ENCODE measurements at places on chromosomes 16 and 17.

GRCh38 chr16:24670623-24671454 is 58.6 kb upstream of the TNRC6A start:
- DNase-seq, result peak; percentile 88

DNA sequence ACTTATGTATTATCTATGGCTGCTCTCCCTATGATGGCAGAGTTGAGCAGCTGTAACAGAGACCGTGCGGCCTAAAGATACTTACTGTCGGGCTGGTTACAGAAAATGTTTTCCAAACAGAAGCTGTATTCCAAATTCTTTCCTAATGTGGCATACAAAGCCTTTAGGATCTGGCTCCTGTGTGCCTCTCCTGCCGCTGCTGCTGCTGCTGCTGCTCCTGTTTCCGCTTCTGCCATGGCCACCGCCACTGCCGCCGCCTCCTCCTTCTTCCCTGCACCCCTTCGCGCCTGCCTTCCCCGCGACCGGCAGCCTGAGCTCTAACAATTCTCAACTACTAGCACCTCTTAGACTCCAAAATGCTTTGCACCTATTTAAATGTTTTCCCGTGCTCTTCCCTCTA is 263.9 kb upstream of the TBX2 start:
- no peak for DNase-seq

GRCh38 chr17:16435925-16436886 is 20.8 kb downstream of the TRPV2 start:
- no peak for DNase-seq

DNA sequence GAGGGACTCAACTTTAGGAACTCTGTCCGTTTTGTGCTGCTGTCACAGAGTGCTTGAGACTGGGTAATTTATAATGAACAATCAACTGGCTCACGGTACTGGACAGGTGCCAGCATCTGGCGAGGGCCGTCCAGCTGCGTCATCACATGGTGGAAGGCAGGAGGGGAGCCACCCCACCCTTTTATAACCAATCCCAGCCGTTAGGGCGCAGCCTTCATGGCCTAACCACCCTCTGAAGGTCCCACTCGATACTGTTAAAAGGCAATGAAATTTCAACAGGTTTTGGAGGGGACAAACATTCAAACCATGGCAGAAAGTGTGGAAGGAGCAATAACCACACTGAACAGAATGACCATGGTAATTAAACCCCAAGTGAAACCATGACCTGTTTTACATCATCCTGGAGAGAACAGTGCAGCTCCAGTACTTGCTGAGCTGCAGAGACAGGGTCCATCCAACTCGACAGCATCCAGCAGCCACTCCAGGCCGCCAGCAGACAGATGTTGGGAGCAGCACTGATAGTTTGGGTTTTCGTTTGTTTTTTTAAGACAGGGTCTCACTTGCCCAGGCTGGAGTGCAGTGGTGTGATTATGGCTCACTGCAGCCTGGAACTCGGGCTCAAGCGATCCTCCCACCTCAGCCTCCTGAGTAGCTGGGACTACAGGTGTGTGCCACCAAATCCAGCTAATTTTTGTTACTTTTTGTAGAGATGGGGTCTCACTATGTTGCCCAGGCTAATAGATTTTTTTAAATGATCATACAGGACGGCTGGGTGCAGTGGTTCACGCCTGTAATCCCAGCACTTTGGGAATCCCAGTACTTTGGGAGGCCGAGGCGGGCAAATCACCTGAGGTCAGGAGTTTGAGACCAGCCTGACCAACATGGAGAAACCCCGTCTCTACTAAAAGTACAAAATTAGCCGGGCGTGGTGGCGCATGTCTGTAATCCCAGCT is 11.0 kb downstream of the CHMP6 start:
- peak; percentile 65 for DNase-seq

DNA sequence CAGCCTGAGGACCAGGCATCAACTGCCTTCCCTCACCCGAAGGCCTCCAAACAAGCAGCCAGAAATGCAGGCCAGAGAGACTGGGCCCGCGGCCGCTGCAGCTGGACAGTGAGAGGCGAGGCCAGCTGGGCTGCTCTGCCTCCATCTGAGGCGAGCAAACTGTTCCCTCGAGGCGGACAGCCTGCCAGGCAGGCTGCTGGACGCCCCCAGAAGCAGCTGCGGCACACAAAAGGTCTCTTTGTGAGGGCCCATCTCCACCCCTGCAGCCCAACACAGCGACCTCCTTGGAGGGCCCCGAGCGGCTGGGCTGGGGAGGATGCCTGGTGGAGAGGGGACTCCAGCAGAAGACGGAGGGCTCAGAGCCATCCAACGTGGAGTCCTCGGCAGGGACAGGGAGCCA is 4.7 kb downstream of the CORO7 start:
- DNase-seq, result no peak

DNA sequence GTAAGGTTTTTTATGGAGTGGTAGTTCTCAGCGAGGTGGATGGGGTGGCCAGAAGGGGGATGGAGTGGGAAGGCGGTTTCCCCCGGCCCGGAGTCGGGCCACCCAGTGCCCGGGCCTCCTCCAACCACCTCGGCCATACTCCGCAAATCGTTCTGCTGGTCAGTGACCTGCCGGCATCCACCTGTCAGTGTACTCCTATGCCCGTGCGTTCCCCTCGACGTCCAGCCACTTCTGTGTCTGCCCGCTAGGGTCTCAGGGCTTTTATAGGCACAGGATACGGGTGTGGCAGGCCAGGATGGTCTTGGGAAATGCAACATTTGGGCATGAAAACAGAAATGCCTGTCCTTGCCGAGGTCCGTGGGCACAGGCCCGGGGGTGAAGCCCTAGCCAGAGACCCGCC is 19.3 kb upstream of the ASGR2 start:
- no peak for DNase-seq

GRCh38 chr17:12830777-12831247 is 41.5 kb downstream of the ARHGAP44 start:
- DNase-seq, result no peak

GRCh38 chr17:28946239-28946638 is 5.1 kb downstream of the PHF12 start:
- peak; percentile 84 for DNase-seq

DNA sequence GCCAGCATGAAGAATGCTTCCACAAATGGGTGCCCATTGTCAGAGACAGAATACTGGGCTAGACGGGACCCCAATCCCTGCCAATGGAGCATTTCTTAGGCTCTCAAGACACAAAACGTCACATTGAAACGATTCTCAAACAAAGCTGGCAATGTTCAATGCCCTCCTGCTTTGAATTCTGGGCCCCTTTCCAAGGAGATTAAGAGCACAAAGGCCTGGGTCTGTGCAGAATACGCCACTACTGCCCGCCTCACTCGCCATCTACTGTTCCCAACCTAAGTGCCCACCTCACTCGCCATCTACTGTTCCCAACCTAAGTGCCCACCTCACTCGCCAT is 9.7 kb downstream of the CFAP20 start:
- DNase-seq, result no peak

- DNase-seq, result no peak
Observed at GRCh38 chr16:26087091-26087490, 395.3 kb downstream of the HS3ST4 start.

DNA sequence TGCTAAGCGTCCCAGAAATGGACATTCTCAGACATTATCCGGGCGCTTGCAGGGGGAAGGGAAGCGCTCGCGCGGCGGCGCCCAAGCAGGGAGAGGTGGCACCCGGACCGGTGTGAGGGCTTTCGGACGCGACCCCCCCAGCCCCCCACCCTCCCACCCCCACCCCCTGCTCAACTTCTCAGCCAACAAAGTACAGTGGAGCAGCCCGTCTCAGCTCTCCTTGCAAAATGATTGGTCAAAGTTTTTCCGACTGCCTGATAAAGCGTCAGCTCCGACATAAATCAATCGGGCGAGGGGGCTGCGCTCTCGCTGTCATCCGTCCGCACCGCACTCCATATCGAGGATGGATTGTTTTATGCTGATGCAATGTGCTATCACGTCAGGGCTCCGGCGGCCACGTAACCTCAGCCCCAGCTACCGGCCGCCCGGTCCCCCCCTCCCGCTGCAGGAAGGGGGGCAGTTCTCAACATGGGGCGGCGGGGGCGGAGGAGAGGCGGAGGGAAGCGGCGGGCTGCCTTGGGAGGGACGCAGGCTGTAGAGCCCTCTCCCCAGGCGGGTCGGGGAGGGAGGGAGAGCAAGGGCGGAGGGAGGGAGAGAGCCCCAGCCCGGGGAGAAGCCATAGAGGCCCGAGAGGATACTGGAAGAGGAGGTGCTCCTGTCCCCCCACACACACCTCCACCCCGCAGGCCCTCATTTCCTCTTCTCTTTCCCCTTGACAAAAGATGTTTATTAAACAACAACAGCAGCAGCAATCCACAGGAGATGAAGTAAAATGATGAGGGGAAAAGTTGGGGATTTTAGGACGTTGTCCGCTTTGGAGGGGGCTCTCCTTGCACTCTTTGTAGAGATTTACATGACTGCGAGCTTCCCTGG is at the start of gene HOXB9:
Gene HOXB9 (minus strand): TSS at position 114 of the 873 bp plus-strand sequence. CDS start 89 bp downstream, at position 25.
- DNase-seq, result peak; percentile 63
